ENCODE measurements at places on chromosomes 7 and 10.

DNA sequence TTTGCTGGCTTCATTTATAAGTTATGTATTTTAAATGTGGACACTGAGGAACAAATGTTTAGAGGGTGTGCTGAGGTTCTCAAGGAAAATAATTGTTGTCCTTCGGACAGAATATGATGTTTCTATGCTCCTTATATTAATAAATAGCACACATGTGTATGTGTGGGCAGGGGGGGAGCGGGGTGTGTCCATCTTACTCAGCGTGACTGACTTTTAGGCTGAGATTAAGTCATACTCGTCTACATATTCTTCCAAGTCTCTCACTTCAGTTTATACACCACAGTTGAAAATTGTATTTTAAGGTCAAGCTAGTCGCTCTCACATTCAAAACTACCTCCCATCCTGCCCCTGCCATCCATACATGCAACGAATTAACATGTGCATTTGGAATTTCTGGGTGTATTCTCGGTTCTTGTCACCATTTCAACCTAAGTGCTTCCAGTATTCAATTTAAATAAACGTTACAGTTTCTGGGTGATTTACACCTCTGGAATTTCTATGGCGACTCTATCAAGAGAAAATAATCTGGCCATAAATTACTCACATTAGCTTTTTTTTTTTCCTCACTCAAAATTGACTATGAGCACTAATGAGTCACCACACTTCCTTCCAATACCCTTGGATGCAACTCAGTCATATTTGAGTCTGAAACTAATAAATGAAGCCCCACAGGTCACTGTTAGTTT is 3.3 kb downstream of the PCDH15 start:
- peak overlapping the region; percentile 81 for H3K4me3 ChIP-seq
- peaks cover 62% of the 10 kb centered on the region for H3K4me1 ChIP-seq
- H3K27ac ChIP-seq, result peak overlapping the region; percentile 35
- H3K36me3 ChIP-seq, result peaks cover 6% of the 10 kb centered on the region
- no peak for DNase-seq

DNA sequence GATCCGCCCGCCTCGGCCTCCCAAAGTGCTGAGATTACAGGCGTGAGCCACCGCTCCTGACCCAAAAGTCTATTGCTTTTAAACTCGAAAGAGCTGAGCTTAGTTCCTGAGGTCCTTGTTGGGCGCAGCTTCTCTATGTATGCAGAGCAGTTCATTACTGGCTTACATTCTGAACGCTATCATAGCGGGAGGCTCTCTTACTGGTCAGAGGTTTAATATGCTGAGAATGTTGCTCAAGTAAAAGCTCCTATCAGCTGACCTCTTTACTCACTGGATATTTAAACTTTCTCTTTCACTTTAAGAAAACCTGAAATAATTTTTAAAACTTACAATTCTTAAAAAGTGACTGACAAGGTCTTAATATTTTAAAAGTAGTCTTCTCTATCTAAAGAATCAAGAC is 160.8 kb upstream of the WNT16 start:
- H3K4me3 ChIP-seq, result no peak overlapping the region
- H3K27ac ChIP-seq, result no peak overlapping the region
- peaks cover 6% of the 10 kb centered on the region for H3K27me3 ChIP-seq
- no peak for DNase-seq
- peaks cover 11% of the 10 kb centered on the region for H3K4me1 ChIP-seq
- no peaks in the 10 kb centered on the region for H3K36me3 ChIP-seq

GRCh38 chr10:44974082-44974627 is 4.5 kb downstream of the DEPP1 start:
- H3K4me1 ChIP-seq, result peaks cover 41% of the 10 kb centered on the region
- peaks cover 28% of the 10 kb centered on the region for H3K36me3 ChIP-seq
- H3K27ac ChIP-seq, result no peak overlapping the region
- DNase-seq, result no peak
- peak overlapping the region; percentile 49 for H3K4me3 ChIP-seq
- H3K27me3 ChIP-seq, result peaks cover 4% of the 10 kb centered on the region

DNA sequence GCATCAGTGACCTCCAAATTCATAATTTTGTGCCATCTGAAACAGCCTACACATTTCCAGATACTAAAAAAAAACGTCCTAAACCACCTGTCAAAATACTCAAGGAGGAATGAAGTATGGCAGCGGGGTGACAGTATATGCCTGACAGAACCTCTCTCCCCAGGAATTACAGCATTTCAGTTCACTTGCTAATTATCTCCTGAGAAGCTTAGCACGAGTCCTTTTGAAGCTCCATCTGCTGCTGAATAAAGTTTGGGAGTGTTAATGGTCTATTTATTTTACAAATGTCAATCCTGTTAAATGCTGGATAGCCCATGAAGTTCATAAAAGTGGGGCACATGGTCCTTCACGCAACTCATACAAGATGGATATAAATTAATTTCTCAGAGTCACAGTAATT is 29.4 kb upstream of the ANLN start:
- H3K4me1 ChIP-seq, result peaks cover 18% of the 10 kb centered on the region
- H3K27me3 ChIP-seq, result peaks cover 9% of the 10 kb centered on the region
- no peak overlapping the region for H3K27ac ChIP-seq
- H3K4me3 ChIP-seq, result no peak overlapping the region
- peaks cover 6% of the 10 kb centered on the region for H3K36me3 ChIP-seq

DNA sequence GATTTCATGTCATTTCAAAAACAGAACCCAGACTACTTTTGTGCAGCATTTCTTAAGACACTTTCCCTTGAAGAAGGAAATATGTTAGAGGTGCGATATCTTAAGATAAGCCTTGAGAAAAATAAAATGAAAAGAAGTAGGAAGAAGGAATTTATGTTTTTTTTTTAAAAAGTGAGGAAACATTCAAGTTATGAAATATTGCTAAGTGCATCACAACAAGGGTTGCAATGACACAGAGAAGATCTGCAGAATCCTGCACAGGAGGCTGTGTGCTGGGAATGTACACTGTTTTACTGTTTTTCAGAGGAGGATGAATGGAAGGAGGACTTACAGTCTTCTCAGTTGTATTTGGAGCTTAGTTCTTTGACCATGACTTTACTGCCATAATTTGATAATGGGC is 79.8 kb upstream of the NME8 start:
- H3K27ac ChIP-seq, result no peak overlapping the region
- no peaks in the 10 kb centered on the region for H3K4me1 ChIP-seq
- H3K4me3 ChIP-seq, result no peak overlapping the region
- H3K36me3 ChIP-seq, result no peaks in the 10 kb centered on the region

- H3K4me3 ChIP-seq, result no peak overlapping the region
- H3K4me1 ChIP-seq, result no peaks in the 10 kb centered on the region
- H3K27me3 ChIP-seq, result no peaks in the 10 kb centered on the region
- H3K36me3 ChIP-seq, result no peaks in the 10 kb centered on the region
- H3K27ac ChIP-seq, result no peak overlapping the region
Measured at GRCh38 chr10:85067955-85068354, 739.6 kb downstream of the CCSER2 start.

- H3K4me3 ChIP-seq, result no peak overlapping the region
- peak overlapping the region; percentile 60 for H3K27ac ChIP-seq
- H3K4me1 ChIP-seq, result peaks cover 78% of the 10 kb centered on the region
Measured at GRCh38 chr7:28479507-28479947, 67.2 kb downstream of the CREB5 start.

GRCh38 chr10:97323501-97323900 is 4.4 kb downstream of the FRAT1 start:
- peaks cover 47% of the 10 kb centered on the region for H3K4me1 ChIP-seq
- no peak overlapping the region for H3K4me3 ChIP-seq
- H3K27me3 ChIP-seq, result peaks cover 54% of the 10 kb centered on the region
- no peak overlapping the region for H3K27ac ChIP-seq
- DNase-seq, result no peak

GRCh38 chr7:130379019-130379418 is 1.3 kb upstream of the CPA1 start:
- no peak for DNase-seq
- peak overlapping the region; percentile 98 for H3K27ac ChIP-seq
- peak overlapping the region; percentile 29 for H3K4me3 ChIP-seq
- H3K36me3 ChIP-seq, result peaks cover 24% of the 10 kb centered on the region
- H3K27me3 ChIP-seq, result no peaks in the 10 kb centered on the region

- no peaks in the 10 kb centered on the region for H3K27me3 ChIP-seq
- H3K27ac ChIP-seq, result no peak overlapping the region
- no peaks in the 10 kb centered on the region for H3K36me3 ChIP-seq
- H3K4me3 ChIP-seq, result no peak overlapping the region
- DNase-seq, result no peak
Measured at GRCh38 chr10:60704471-60704870, 73.8 kb upstream of the CDK1 start.

GRCh38 chr7:49631960-49632359 is 141.5 kb upstream of the VWC2 start:
- no peaks in the 10 kb centered on the region for H3K36me3 ChIP-seq
- no peak overlapping the region for H3K27ac ChIP-seq
- H3K27me3 ChIP-seq, result no peaks in the 10 kb centered on the region
- no peak overlapping the region for H3K4me3 ChIP-seq

DNA sequence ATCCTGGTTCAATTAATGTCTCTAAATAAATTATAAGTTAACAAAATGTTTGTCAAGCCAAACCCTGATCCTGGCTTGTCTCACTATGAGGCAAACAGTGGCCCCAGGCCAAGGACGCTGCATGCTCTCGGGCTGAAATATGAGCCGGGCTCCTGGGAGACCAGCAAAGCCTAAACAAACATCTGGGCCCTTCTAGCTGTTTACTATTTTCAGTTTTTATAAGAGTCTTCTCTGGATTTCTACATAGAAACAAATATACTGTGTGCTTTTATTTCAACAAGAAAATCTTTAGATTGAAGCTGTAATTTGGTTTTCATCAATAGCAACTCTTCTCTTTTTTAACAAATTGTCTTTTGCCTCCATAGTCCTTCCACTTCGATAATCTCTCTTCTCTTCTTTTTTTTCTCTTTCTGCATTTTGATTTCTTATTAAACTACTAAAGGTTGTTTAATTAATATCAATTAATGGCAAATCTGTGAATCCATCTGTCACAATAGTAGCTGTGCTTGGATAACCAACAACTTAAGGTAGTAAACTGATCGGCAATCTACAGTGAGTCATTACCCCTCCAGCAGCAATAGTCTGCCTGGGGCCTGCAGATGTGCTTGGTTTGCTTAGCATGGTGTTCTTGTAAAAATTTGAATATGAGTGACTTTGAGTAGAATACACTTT is 83.3 kb upstream of the DNAJC1 start:
- peaks cover 36% of the 10 kb centered on the region for H3K4me1 ChIP-seq
- H3K4me3 ChIP-seq, result peak overlapping the region; percentile 77
- H3K27ac ChIP-seq, result peak overlapping the region; percentile 64
- peak; percentile 59 for DNase-seq

GRCh38 chr7:86913709-86914108 is 145.7 kb downstream of the ELAPOR2 start:
- peaks cover 43% of the 10 kb centered on the region for H3K36me3 ChIP-seq
- peaks cover 2% of the 10 kb centered on the region for H3K27me3 ChIP-seq
- H3K4me3 ChIP-seq, result no peak overlapping the region

- H3K4me3 ChIP-seq, result no peak overlapping the region
- no peak for DNase-seq
- H3K4me1 ChIP-seq, result peaks cover 19% of the 10 kb centered on the region
- no peaks in the 10 kb centered on the region for H3K36me3 ChIP-seq
- no peak overlapping the region for H3K27ac ChIP-seq
Measured at GRCh38 chr10:128751284-128751683, 625.1 kb upstream of the MKI67 start.

DNA sequence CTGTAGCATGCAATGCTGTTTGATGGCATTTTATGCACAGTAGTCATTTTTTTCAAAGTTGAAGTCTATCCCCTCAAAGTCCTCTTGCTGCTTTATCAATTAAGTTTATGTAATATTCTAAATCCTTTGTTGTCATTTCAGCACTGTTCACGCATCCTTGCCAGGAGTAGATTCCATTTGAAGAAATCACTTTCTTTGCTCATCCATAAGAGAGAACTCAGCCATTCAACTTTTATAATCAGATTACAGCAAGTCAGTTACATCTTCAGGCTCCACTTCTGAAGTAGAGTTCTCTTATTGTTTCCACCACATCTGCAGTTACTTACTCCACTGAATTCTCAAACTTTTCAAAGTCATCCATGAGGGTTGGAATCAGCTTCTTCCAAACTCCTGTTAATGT is 32.3 kb downstream of the SDHAF3 start:
- H3K4me1 ChIP-seq, result no peaks in the 10 kb centered on the region
- H3K27ac ChIP-seq, result no peak overlapping the region
- H3K36me3 ChIP-seq, result peaks cover 58% of the 10 kb centered on the region

- no peaks in the 10 kb centered on the region for H3K27me3 ChIP-seq
- peaks cover 20% of the 10 kb centered on the region for H3K4me1 ChIP-seq
- no peak for DNase-seq
- no peak overlapping the region for H3K4me3 ChIP-seq
Measured at GRCh38 chr7:6393667-6394056, 54.1 kb downstream of the DAGLB start.

GRCh38 chr10:58180666-58181065 is 87.0 kb downstream of the IPMK start:
- H3K4me1 ChIP-seq, result no peaks in the 10 kb centered on the region
- DNase-seq, result no peak
- H3K4me3 ChIP-seq, result no peak overlapping the region
- H3K27ac ChIP-seq, result no peak overlapping the region
- no peaks in the 10 kb centered on the region for H3K36me3 ChIP-seq

DNA sequence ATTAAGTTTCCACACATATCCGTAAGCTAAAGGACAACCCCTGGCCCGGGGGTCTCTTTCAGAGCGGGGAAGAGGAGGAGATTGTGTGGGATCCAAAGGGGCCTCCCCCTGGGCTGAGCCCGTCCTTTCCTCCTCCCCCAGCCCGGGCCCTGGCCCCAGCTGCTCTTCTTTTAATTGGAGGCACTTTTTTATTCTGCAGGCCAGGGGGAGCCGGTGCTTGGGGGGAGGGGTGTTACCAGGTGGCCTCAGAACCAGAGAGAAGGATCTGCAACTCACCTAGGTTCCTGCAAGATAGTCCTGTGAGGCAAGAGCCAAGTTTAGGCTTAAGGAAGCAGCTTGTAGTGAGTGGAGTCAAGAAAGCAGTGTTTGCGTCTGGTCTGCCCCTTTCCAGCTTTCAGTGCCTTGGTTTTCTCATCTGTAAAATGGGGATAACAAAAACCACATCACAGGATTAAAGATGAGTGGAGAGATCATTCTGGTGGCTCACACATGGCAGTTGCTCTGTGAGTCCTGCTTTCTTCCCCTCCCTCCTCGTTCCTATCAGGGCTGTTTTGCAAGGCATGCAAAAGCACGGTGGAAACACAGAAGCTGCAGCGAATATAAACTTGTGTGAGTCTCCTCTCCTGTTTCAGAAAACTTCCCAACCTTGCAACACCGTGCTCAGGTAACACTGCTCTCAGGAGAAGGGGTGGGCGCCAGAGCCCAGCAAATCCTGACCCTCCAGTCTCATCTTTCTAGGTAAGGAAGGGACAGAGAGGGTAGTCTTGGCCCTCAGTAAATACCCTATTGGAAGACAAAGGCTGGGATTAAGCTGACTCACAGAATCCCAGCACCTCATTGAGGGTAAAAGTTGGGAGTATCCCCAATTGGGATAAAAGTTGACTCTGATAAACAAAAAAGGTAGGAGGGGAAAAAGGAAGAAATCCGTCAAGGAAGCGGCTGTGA is 4.1 kb upstream of the TLX1 start:
- peaks cover 15% of the 10 kb centered on the region for H3K4me1 ChIP-seq
- H3K4me3 ChIP-seq, result no peak overlapping the region

All from nephron progenitor cell (in vitro differentiated cells).